ENCODE measurements at places on chromosomes 16 and 17.

DNA sequence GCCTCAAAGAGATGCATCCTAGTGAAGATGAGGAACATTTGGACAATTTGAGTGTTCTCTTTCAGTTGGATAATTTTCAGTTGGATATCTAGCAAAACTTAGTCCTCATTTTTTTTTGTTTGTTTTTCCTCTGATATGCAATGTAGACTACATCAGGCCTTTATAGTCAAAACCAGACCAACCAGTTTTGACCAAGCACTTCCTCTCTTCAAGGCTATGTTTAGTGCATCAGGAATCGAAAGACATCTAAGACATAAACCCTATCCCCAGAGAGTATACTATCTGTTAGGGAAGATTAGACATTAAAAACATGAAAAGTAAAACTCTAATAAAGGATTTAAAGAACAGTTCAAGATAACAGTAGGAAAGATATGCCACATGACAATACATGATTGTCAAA, 256.1 kb downstream of the IRX3 start:
- DNase-seq: no peak

- DNase-seq: no peak
Measured at GRCh38 chr17:27635275-27635823, 4.4 kb downstream of the LGALS9 start.

DNA sequence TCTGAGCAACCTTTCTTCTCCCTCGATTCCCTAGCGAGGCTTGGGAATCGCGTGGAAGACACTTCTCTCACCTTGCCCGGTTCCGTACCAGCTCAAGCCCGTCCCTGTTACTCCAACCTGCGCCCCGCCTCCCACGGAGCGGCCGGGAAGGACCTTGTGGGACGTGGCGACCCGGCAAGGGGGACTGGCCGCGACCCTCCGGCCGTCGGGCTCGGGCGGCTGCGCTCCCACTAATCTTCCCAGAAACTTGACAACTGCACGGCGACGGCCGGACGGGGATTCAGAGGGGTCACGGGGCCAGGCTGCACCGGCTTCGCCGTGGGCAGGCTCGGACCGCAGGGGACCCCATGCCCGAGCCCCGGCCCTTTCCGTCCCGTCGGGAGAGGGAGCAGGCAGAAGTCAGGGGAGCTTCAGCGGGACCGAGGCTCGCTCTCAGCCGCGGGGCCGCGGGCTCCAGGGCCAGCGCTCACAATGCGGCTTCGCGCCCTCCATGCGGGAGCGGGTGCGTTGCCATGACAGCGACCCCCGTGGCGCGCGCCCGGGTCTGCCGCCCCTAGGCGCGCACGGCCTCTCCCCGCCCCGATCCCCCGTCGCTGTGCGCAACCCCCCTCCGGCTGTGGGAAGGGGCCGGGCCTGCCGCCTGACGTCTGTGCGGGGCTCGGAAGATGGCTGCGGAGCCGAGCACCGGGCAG, at the start of gene SGSM2:
SGSM2 (plus strand) TSS at position 650 of the 692 bp plus-strand sequence. CDS start 188 bp downstream, outside the sequence.
- peak; percentile 74 for DNase-seq

DNA sequence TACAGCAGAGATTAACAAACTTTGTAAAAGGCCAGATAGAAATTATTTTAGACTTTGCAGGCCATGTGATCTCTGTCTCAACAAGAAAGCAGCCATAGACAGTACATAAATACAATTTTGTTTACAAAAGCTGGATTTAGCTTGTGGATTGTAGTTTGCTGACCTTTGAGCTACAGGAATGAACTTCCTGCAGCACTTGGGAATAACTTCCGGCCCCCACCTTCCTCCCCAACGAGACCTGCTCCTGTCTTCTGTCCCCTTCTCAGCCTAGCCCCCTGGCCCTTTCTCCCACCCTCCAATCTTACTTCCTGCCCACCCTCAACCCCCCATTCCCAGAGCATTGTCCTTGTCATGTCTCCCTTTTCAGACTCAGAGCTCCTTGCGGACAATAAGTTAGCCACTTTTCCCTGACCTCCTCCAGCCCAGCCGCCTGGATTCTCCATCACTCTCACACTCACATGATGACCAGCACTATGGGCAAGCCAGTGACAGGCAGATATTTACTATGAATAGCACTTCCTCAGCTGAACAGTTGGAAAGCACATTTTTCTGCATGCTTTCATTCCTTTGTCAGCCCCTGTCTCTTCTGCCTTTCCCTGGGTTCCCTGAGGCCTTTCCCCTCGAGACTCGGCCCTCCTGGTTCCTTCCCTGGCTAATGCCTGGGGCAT, 27.6 kb upstream of the DLX3 start:
- no peak for DNase-seq

DNA sequence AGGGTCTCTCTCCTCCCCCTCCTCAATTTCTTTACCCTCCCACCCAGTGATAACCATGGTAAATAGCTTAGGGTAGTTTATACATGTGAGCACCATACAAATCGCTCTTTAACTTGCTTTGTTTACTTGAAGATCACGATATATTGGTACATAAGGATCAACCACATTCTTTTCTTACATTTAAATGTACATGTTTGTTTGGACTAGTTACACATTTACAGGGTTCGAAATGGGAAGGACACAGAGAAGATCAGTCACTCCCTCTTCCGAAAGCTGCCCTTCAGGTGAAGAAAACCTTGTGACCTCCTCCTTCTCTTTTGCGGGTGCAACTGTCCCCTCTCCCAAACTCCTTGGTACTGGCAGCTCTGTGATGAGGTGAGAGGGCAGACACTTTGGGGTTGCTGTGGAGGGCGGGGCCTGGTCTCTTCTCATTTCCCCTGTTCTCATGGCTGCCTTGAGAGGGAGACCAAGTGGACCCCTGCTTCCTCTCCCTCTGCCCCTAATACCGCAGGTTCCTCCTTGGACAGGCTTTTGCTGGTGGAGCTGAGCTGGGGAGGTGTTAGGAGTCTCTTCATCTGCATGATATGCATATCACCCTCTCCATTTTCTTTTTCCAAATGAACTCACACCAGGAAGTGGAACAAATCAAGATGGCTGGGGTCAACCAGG, 4.7 kb upstream of the PIK3R6 start:
- DNase-seq: no peak

DNA sequence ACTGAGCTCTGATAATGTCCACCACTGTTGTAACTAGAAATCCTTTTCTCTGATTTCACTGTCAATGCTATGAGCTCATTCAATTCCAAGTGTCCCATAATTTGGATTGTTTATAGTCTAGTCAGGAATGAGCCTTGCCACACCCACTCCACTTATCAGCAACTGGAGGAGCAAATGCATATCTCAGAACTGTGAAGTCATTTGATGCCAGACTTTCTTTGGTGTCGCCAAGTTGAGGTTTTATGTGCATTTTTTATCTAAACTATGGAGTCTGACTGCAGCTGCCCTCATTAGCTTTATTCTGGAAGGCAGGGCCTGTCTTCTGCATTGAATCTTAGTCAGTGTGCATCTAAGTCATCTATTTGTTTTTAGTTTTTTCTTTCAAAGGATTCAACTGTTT, 361.3 kb downstream of the PMP22 start:
- no peak for DNase-seq

GRCh38 chr16:64253525-64253924, 868.3 kb downstream of the CDH11 start:
- no peak for DNase-seq

DNA sequence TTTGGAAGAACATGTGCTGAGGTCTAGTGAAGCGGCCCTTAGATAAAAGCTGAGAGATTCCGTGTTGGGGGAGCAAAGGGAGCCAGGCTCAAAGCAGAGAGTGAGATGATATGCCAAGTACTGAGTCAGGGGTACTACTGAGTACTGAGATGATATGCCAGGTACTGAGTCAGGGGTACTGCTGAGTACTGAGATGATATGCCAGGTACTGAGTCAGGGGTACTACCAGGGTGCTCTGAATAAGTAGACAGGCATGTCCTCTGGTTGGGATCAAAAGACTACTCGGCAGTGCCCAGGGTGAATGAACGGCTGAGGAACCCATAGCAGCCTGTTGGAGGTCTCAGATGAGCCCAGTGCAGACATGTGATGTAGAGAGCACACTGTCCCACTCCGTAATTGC, 239.0 kb downstream of the SOX9 start:
- no peak for DNase-seq

DNA sequence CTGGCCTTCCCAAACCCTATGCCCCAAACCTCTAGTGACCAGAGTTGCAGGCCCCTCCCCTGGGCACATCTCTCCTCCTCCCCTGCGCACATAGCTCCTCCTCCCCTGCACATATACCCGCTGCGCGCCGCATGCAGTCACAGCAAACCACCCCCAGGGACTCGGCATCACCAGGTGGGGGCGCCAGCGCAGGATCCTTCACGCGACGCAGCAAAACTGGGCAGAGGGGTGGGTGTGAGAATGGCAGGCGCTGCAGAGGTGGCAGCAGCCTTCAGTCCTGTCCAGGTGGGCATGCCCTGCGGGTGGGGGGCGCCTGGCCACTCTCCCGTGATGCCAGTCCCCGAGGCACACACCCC, 5.6 kb downstream of the CORO6 start:
- DNase-seq: peak; percentile 91

GRCh38 chr17:12415031-12415430, 250.7 kb upstream of the MYOCD start:
- DNase-seq: no peak

GRCh38 chr16:53433509-53433908, 762 bp upstream of the RBL2 start:
- DNase-seq: no peak

- DNase-seq: no peak
Measured at GRCh38 chr17:78643326-78643725, 66.1 kb upstream of the DNAH17 start.

DNA sequence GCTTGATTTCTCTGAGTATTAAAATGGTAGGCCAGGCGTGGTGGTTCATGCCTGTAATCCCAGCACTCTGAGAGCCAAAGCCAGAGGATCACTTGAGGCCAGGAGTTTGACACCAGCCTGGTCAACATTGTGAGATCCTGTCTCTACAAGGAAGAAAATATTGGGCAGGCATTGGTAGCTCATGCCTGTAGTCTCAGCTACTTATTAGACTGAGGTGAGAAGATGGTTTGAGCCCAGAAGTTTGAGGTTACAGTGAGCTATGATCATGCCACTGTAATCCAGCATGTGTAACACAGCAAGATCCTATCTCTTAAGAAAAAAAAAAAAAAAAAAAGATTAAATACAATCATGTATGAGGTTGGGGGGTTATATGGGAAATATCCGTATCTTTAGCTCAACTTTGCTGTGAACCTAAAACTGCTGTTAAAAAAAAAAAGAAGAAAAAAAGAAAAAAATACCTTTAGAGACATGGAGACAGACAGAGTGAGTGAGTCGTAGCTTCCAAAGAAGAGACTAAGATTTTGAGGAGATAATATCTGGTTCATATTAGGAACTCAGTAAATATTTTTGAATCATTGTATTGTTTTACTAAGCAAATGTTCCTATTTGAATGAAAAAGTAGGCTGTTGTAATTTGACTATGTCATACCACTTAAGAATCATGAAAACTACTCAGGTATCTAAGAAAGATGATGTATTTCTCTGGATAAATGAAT, 325.7 kb upstream of the TBX2 start:
- DNase-seq: no peak

- DNase-seq: no peak
Measured at GRCh38 chr17:50024808-50025207, 29.8 kb upstream of the DLX3 start.

DNA sequence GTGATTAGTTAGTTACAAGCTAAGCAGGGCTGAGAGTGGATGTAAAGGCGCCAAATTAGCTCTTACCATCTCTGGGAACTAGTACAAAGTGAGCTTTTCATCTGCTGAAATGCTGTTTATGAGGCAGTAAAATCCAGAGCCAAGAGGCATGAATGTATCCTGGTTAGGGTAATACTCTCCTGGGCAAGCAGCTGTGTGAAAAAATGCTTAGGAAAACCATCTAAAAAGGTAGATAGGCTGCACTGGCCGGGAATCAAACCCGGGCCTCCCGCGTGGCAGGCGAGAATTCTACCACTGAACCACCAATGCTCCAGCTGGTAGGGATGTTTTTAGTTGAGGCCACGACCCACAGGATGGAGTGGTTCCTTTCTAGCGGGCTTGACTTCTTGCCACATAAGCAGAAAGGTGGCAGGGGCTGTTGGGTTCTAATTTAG, 23.0 kb downstream of the VAC14 start:
- no peak for DNase-seq

- DNase-seq: no peak
Measured at GRCh38 chr16:58088091-58088490, 41.1 kb downstream of the CFAP20 start.

- DNase-seq: no peak
Measured at GRCh38 chr17:50018909-50019308, 23.9 kb upstream of the DLX3 start.

DNA sequence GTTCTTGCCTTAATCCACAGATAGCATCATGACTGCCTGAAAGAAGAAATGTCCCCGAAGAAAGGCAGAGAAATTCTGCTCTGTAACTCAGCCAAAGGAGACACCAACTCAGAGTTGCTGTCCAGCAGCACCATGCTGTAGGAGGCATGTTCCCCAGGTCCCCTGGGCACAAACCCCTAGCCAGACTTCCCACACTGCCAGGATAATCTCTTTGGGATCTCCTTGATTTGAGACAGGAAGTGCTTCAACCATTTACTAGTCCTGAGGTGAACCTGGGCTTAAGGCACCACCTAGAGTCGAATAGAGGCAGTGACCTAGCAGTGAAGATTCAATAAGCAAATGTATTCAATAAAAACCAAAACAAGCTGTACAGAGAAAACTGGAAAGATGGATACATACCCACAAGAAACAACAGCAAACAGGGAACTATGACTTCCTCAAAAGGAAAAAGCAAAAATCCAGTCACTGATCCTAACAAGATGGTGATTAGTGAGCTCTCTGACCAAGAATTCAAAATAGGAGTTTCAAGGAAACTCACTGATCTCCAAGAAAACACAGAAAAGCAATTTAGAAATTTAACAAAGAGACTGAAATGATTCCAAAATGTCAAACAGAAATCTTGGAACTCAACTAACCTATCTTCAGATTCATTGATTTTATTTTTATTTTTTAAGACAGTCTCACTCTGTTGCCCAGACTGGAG, 5.7 kb downstream of the OR4D2 start:
- DNase-seq: peak; percentile 66

GRCh38 chr16:3637371-3637923, 17.0 kb upstream of the DNASE1 start:
- DNase-seq: peak; percentile 14

- no peak for DNase-seq
Measured at GRCh38 chr17:42783062-42783790, 2.8 kb downstream of the WNK4 start.

DNA sequence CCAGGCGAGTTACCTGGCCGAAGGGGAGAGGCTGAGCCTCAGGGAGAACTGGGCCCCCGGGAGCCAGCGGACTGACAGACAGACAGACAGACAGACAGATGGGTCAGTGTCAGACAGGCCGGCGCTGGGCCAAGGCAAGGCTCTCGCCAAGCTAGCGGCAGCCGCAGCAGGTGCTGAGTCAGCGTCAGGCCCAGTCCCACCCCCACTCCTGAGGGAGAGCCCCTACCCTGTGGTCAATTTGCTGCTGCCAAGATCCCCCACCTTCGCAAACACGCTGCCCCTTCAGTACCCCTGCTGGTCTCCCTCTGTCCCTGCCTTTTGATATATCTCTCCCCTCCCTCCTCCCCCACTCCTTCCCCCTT, 1.5 kb downstream of the FGF11 start:
- DNase-seq: peak; percentile 43
